Vagina (tissue), 2 donors: ENCODE measurements at places on chromosomes 6 and 20.

DNA sequence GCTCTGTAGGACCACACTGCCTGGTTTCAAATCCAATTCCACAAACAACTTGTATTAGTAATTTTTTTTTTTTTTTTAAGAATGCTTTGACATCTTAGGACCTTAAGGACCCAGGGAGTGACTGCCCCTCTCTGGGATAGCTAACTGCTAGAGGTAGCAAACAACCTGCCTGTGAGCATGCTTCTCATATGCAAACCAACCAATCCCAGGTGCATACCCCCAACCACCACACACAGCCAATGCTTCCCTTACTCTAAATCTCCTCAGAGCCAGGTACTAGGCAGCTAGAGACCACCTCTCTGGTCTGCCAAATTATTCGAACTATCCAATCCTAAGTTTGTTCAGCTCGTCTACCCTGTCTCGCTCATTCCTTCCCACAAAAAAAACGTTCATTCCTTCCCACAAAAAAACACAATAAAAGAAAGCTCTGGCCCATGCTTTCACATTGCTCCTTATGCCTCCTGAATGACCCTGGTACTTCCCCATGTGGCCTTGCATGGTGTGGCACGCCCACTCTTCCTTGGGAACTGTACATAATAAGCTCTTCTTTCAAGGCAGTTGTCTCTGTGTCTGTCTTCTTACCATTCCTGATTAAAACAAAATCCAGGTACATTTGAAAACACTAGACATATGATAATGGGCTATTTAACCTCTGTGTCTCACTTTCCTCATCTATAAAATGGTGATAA is 6.4 kb downstream of the SERAC1 start:
- DNase-seq = no peak

GRCh38 chr6:14046476-14047068 is 71.0 kb upstream of the CD83 start:
- DNase-seq = no peak

- no peak for DNase-seq
These were observed 64.2 kb downstream of the LMBRD1 start for GRCh38 chr6:69732640-69733039.

DNA sequence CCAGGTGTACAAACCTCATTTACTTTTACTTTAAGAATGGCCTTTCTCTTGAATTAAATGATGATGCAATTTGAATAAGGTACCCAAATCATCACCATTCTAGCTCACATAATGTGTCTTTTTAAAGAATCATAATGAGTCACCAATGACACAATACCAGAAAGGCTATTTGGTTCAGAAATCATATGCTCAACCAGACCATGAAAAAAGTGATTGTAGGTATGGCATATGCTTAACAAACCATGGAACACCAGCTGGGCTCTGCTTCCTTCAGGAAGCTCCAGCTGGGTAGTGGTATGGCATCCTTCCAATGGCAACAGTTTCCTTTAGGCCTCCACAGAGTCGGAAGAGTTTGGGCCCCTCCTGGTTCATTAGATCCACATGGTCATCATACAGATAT is 128.2 kb downstream of the FRK start:
- no peak for DNase-seq

GRCh38 chr6:53664623-53665022 is 933 bp downstream of the KLHL31 start:
- DNase-seq = no peak

- DNase-seq = no peak
These were observed 45.0 kb upstream of the RIPOR2 start for GRCh38 chr6:24980507-24981385.

- DNase-seq = no peak
These were observed 49.1 kb downstream of the MAP3K7 start for GRCh38 chr6:90537723-90538258.
